ENCODE measurements at places on chromosomes 2 and 18. TPM values are rescaled to one million over a fixed set of nuclear protein-coding genes. Genes with fewer than 3 reads are reported as not detected.

- H3K36me3 ChIP-seq: no peaks in the 10 kb centered on the region
- peaks cover 90% of the 10 kb centered on the region for H3K27me3 ChIP-seq
- H3K4me3 ChIP-seq: no peak overlapping the region
- no peak for DNase-seq
- no peak overlapping the region for H3K27ac ChIP-seq
These were observed 121.2 kb downstream of the DPP4 start for GRCh38 chr2:161952783-161953191.

- H3K4me3 ChIP-seq: no peak overlapping the region
- no peaks in the 10 kb centered on the region for H3K27me3 ChIP-seq
- no peak overlapping the region for H3K27ac ChIP-seq
These were observed 54.8 kb upstream of the DOCK10 start for GRCh38 chr2:225097035-225097434.

DNA sequence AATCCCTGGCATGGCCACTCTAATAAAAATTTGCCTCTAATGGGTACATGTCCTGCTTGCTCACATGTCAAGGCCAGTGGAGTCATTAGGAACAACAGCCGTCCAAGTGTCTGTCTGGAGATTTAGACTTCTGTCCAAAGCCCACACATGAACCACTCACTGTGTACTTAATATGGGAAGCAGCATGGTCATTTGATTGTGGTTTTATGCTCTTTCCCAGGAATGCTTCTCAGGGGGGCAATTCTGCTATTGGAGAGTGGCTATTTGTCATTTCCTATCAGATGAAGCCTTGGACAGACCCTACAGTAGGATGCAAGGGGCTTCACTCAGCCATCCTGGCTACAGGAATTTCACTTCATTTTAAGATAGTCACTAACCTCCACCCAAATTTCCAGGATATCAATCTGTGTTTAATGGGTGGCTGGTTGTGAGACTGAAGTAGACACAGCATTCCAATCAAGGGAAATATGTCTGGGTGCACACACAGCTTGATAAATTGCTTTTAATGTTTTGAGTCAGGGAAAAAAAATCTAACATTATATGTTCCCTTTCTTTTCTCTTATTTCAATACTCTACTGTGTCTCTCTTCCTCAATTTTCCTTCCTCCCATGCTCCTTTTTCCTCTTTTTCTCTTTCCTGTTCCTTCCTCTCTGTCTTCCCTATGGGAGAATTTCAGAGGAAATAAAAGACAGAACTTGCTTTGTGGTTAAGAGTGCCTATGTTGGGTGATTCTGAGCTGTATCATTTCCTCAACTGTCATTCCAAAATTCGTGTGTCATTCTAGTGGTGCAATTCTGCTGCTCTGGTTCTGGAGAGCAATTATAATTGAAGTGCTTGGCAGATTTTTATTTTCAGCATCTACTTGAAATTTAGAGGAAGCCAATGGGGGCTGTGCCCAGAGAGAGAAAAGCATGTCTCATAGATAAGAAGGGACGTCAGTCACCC, 320.1 kb downstream of the OSR1 start:
- peaks cover 12% of the 10 kb centered on the region for H3K4me1 ChIP-seq
- H3K36me3 ChIP-seq: no peaks in the 10 kb centered on the region
- peak; percentile 50 for DNase-seq
- no peaks in the 10 kb centered on the region for H3K27me3 ChIP-seq
- H3K27ac ChIP-seq: peak overlapping the region; percentile 49

DNA sequence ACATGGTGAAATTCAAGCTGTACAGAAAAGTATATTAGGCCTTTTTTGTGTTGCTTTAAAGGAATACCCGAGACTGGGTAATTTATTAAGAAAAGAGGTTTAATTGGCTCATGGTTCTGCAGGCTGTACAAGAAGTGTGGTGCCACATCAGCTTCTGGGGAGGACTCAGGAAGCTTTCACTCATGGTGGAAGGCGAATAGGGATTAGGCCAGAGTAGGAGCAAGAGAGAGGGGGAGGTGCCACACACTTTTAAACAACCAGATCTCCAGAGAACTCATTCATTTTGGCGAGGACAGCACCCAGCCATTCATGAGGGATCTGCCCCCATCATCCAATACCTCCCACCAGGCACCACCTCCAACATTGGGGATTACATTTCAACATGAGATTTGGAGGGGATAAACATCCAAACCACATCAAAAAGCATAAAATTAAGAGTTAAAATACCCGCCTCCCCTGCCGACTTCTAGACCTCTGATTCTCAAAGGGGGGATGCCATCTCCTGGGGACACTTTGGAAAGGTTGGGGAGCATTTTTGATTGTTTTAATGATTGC, 15.1 kb upstream of the LIPG start:
- H3K4me3 ChIP-seq: no peak overlapping the region
- peaks cover 5% of the 10 kb centered on the region for H3K4me1 ChIP-seq

DNA sequence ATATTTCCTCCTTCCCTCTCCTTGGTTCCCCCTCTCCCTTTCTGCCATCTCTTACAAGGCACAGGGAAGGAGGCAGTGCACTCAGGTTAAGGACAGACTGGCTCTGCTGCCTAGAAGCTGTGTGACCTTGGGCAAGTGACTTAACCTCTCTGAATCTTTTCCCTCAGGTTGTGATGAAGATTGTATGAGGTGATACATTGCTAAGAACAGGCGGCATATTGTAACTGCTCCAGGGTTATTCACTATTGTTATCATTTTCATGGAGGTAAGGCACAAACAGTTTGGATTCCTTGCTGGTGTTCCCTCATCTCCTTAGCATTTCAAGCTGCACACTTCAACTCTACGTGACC, 126.6 kb upstream of the CXCR4 start:
- H3K27me3 ChIP-seq: no peaks in the 10 kb centered on the region
- no peaks in the 10 kb centered on the region for H3K36me3 ChIP-seq

GRCh38 chr2:108607706-108608301, 73.5 kb downstream of the LIMS1 start:
- H3K27ac ChIP-seq: peak overlapping the region; percentile 36
- H3K36me3 ChIP-seq: no peaks in the 10 kb centered on the region
- peak; percentile 48 for DNase-seq
- H3K4me1 ChIP-seq: peaks cover 20% of the 10 kb centered on the region
- H3K4me3 ChIP-seq: no peak overlapping the region

GRCh38 chr2:136127356-136127755, 9.4 kb upstream of the CXCR4 start:
- H3K36me3 ChIP-seq: no peaks in the 10 kb centered on the region
- no peak overlapping the region for H3K4me3 ChIP-seq
- no peak for DNase-seq
- no peak overlapping the region for H3K27ac ChIP-seq
- H3K27me3 ChIP-seq: no peaks in the 10 kb centered on the region

GRCh38 chr2:85326406-85327159, 1.2 kb downstream of the TGOLN2 start:
- peaks cover 39% of the 10 kb centered on the region for H3K36me3 ChIP-seq
- no peak overlapping the region for H3K27ac ChIP-seq
- H3K4me1 ChIP-seq: peaks cover 16% of the 10 kb centered on the region
- peak overlapping the region; percentile 82 for H3K4me3 ChIP-seq

DNA sequence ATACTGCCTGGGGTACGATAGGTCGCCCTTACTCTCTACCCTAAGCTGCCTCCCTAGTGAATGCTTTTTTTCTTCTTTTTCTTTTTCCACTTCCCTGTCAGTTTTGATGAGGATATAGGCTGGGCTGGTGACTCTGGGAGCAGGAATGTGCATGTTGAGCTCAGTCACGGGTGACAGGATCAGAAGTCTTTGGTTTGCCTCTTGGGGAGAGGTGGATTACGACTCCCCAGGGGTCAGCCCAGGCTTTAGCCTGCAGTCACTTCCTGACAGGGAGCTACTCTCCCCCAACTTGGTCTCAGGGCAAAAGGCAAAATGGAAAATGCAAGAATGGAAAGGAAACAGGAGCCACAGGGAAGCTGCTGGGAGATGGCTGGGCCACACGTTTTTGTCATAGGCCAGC, 57.3 kb downstream of the THNSL2 start:
- H3K27ac ChIP-seq: no peak overlapping the region
- DNase-seq: no peak

DNA sequence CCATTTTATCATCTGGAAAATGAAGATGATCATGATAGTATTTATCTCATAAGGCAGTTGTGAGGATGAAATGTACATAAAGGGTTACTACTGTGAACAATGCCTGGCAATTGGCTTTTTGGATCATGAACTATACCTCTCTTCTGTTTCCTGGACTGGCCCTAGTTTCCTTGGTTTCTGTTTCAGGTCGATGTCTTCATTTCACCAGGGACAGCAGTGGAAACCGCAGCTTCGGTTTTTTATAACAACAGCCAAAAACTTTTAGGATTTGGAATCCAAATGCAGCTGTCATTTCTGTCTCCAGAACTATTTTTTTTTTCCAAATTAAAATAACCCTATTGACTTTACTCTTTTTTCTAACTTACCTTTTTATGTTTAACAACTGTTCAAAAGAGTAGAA, 425.1 kb downstream of the RND3 start:
- H3K4me3 ChIP-seq: no peak overlapping the region
- peaks cover 10% of the 10 kb centered on the region for H3K4me1 ChIP-seq
- H3K36me3 ChIP-seq: no peaks in the 10 kb centered on the region
- H3K27me3 ChIP-seq: no peaks in the 10 kb centered on the region
- no peak overlapping the region for H3K27ac ChIP-seq

GRCh38 chr2:100260712-100261620, 61.3 kb downstream of the LONRF2 start:
- H3K27ac ChIP-seq: no peak overlapping the region
- no peaks in the 10 kb centered on the region for H3K36me3 ChIP-seq

Gene GALNT14
- 4.6 TPM for total RNA-seq

Gene ANKRD44
- 6.9 TPM for total RNA-seq

Gene DUSP2
- 1.3 TPM for total RNA-seq

Gene ALPG
- total RNA-seq: not detected

Gene PTRHD1
- 35.1 TPM for total RNA-seq

Gene BMP10
- not detected for total RNA-seq

Gene CFC1
- not detected for total RNA-seq

Gene FTCDNL1
- total RNA-seq: 2.5 TPM
